ENCODE measurements at places on chromosomes 1 and 21.
A peak's percentile ranks its signal among the peaks of the same experiment; 100 is the strongest.

GRCh38 chr21:42850866-42851391 lies 28.4 kb downstream of the WDR4 start:
- peak; percentile 26 for DNase-seq

DNA sequence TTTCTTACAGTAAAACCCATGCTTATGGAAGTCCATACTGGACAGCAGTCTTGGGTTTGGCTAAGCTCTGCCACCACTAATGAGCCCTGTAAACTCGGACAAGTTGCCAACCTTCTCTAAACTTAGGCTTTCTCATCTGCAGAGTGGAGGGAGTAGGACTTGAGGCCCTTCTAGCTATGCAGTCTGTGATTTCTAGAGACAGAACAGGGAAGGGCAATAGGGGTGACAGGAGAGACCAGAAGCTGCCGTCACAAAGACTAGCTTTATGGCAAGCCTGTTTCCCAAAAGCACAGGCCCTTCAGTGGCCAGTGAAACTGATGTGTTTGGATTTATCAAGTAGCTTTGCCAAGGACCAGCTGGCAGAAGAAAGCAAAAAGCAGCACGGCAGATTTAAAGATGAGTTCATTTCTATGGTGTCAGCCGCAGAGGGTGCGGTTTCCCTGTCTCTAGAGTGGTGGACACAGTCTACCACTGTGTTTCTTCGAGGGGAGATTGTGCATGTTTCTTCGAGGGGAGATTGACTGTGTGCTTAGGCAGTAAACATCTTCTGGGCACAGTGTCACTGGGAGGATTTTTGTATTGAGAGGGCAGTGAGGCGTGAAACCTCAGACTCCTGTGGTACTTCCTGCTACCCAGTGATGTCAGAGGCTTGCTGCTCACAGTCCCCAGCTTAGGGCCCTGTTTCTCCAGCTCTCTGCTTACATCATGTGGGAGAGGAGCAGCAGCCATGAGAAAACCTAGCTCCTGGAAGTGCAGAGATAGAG lies 119.0 kb downstream of the ROR1 start:
- DNase-seq: peak; percentile 67

DNA sequence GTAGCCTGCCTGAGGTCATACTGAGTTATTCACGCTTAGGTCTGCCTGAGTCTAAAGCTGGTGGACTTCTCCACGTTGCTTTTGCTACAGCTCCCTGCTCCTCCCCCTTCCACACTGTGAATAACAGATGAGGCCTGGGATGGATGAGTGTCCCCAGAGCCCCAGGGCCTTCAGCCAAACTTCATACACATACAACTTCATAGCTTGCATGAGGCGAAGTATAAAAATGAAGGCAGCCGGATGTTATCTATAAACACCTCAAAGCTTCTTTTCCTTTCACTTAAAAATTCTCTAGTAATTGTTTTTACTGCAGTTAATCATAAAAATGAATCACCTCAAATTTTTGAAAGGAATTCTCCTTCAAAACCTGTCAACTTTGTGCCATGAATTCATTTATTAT lies 70.2 kb downstream of the DAB1 start:
- DNase-seq: peak; percentile 31

- DNase-seq: no peak
These were observed 6.5 kb upstream of the RGS16 start for GRCh38 chr1:182610606-182611194.

DNA sequence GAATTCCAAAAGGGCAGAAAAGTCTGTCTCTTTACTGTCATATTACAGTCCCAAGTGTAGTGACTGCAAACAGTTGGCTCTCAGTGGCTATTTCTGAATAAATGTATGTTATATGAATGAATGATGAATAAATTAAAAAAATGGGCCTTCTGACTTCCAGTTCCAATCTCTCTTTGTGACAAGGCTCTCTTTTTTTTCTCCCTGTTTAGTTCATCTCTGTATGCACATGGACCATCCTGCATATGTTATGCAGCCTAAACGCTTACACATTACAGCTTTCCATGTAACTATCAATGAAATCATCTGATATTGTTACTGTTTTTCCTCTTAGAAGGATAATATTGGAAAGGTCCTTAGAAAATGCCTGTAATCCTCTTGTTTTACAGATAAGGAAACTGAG lies 363.0 kb downstream of the NUF2 start:
- DNase-seq: no peak

DNA sequence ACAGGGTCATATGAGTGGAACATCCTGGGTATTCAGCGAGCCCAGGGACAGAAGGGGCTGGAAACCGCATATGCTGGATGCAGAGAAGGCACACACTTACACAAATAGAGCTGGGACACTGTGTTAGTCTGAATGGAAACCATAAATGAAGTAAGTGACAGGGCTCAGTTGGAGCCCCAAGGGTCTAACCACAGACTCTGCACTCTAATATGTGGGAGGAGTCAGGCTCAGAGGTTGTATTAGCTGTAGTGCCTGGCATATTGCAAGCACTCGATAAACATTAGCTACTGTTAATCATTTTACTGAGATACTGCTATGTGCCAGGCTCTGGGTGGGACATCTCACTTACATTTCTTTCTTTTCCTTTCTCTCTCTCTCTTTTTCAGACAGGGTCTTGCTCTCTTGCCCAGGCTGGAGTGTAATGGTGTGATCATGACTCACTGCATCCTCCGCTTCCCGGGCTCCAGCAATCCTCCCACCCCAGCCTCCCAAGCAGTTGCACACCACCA lies 6.5 kb upstream of the OLIG1 start:
- DNase-seq: no peak

GRCh38 chr1:63651161-63651701 lies 58.0 kb downstream of the PGM1 start:
- DNase-seq: peak; percentile 13

DNA sequence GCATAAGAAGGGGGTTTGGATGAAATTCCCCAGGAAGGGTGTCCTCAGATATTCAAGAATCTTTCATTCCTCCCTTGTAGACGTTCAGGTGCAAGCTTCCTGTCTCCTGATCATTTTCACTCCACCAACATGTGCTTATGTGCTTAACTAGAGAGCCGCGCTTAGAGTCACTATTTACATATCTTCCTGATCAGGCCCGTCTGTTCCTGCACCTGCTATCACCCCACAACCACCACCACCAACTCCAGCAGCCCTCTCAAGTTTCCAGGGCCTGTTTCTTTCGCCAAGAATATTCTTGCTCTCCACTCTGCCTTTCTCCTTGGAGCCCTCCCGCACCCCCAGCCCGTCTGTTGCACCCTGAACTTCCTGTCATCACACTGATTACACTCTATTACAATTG lies 113.4 kb downstream of the SPSB1 start:
- no peak for DNase-seq

- DNase-seq: peak; percentile 45
These were observed 96.0 kb downstream of the NRIP1 start for GRCh38 chr21:14968821-14969220.

- DNase-seq: no peak
These were observed 115.5 kb downstream of the DHRS3 start for GRCh38 chr1:12502336-12503109.

DNA sequence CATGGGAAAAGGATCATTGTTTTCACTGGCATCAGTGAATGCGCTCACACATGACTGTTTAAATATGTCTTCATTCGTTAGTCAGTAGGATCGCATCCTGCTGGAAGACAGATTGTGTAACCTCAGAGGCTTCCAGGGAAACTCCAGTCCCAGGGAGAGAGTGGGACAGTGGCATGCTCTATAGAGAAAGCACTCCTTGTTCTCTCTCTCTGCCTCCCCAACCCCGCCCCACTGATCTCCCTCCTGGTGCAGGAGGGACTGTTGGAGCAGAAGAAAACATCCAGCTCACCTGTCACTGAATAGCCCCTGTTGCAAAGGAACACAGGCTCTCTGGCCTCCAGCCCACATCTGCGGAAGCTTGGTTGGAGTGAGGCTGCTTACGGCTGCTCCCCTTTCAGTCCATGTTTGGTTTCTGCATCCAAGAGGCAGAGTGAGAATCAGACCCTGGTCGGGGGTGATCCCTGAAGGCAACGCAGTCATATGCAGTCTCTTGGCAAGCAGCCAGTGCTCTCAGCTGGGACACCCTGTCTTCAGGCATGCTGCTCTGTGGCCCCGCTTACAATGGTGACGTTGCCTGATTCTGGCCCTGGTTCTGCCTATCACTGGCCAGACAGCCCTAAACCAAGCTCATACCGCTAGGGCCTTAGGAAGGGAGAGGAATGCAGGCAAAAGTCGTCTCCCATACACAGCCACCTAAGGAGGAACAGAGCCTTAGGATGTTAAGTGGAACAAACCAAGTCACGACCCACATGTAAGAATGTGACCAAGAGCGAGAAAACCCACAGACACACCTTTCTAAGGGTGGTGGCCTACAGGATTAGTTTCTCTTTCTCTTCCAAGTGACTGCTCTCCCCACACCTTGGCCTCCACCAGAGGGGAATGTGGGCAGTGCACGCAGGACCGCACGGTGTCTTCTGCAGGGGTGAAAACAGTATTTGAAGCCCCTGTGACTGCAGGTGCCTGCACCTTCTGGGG lies 39.7 kb downstream of the BACE2 start:
- DNase-seq: peak; percentile 83

- no peak for DNase-seq
These were observed 589 bp upstream of the CATSPER4 start for GRCh38 chr1:26189751-26190275.

DNA sequence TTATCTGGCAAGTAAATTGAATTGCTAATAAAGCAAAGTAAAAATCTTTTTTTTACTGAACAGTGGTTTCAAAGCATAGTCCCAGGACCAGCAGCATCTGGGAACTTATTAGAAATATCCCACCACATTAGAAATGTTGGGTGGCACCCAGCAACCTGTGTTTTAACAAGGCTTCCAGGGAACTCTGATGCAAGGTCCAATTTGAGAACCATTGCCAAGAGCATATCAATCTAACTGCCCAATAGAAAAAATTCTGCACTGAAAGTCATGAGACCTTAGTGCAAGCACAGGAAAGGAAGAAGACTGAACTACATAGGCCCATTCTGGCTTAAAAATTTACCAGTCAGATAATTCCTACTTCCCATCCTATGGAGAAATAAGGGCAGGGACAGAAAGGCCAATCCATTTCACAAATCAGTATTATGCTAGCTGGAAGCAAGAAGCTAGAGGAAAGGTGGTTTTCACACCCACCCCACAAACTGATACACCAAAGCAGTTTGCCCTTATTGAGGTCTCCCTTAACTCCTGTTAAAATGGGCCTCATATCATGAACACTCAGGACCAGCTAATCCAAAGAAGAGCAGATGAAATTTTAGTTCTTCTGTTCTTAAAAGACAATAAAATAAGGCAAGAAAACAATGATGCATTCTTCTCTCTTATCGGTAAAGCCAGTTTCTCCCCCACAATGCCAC lies 17.5 kb upstream of the C1orf105 start:
- no peak for DNase-seq

DNA sequence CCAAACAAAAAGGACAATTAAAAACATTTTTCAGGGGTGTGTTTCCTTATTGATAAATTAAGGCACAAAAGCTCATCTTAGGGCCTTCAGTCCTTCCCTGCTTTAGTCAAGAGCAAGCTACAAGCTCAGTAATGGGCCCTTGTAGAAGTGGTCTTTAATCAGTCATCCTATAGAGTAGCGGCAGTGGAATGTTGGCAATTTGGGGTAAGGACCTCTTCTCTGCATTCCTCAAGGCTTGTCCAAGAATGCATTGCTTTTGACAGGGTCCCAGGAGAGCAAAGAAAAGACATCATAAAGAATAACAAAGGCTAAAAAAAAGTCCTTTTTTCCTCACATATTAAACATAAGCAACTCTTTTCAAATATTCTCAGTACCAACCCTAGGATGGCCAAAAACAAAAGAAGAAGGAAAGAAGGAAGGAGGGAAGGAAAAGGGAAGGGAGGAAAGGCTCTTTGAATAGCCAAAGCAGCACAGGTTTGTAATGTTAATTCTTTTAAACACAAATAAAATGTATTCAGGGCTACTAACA lies 27.3 kb upstream of the CAMK1G start:
- DNase-seq: no peak

- no peak for DNase-seq
These were observed 2.9 kb upstream of the EDN2 start for GRCh38 chr1:41487126-41488039.

GRCh38 chr1:159548126-159548525 lies 12.3 kb upstream of the OR10J5 start:
- no peak for DNase-seq

DNA sequence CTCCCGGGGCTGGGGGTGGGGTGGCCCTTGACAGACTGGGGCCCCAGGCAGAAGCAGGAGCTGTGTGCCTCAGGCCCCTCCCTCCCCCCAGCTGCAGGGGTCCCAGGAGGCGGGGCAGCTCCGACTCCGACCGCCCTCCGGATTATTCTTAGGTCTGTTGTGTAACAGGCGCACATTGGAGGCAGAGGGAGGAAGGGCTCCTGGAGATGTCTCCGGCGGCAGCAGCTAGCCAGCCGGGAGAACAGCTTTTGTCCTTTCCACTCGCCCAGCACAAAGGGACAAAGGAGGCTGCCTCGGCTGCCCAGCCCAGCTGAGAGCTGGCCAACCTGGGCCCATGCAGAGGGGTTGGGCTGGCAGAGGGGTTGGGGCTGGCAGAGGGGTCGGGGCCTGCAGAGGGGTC lies 29.7 kb upstream of the PLCH2 start:
- no peak for DNase-seq

- DNase-seq: no peak
These were observed 9.0 kb upstream of the SLC25A34 start for GRCh38 chr1:15727021-15727420.

DNA sequence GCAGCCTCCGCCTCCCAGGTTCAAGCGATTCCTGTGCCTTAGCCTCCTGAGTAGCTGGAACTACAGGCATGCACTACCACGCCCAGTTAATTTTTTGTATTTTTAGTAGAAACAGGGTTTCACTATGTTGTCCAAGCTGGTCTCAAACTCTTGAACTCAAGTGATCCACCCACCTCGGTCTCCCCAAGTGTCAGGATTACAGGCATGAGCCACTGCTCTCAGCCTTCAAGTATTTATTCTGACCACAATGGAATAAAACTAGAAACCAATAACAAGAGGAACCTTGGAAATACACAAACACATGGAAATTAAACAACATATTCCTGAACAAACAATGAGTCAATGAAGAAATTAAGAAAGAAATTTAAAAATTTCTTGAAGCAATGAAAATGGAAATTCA lies 32.7 kb upstream of the DR1 start:
- no peak for DNase-seq

- peak; percentile 63 for DNase-seq
These were observed 89.0 kb upstream of the MACF1 start for GRCh38 chr1:39115271-39116110.

Data from AG08395 (cell line).